ENCODE measurements at places on chromosomes 3 and 15.

DNA sequence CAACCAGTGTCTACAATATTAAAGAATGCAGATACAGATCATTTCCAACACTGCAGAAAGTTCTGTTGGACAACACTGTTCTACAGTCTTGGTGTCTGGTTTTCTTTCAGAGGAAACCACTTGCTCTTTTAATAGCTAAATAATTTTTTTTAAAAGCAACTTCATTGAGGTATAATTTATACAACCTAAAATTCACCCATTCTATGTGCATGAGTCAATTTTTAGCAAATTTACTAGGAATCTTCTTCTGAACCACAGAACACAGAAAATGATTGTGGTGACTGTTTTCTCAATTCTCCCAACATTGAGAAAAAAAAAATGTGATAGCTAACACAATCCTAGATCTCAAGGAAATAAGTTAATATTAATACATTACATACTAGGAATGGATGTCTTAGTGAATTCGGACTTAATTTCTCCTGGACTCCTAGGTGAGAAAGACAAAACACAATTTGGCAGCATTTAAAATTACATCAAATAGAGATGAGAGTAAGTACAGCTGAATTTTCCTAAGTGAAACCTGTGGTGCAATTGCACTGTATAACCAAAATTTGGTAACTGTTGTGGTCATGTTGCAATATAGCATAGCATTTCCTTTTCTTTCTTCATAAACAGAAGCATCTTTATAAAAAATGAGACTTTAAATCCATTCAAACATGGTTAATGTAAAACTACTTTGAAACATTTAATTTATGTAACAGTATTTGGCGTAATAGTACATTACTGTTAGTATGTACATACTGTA is 15.3 kb upstream of the PLCL2 start:
- no peak for DNase-seq

GRCh38 chr3:66405701-66406091 is 95.1 kb downstream of the LRIG1 start:
- DNase-seq, result peak; percentile 76

- no peak for DNase-seq
These were observed 12.3 kb downstream of the DPH3 start for GRCh38 chr3:16252243-16252978.

DNA sequence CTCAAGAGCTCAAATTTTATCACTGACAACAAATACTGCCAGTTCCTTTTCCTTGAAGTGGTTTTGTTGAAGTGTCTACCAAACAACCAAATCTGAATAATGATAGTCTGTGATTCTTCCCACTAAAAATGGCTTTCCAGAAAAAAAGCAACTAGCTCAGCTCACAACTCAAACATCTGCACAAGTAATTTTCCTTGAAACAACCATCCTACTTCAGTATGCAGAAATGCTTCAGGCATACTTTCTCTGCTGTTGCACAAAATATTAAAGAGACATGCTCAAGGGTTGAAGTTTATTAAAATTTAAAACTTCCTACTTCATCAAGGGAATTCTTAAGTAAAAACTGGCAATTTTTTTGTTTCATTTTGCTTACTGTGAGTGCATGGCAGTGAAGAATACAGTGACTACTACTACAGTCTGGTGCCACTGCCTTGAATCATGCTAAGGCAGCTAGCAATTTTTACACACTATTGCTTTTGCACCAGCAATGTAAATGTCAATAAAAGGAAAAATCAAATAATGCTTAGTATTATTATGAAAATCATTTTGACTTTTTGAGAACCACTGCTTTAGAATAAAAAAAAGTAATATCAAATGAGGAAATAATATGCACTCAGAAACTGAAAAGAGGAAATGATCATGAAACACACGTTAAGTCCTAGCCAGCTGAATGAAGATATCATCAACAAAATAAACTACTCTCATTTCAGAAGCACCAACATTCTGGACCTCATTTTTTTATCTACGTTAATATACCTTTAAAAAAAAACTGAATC is 33.6 kb downstream of the VPS13C start:
- no peak for DNase-seq

DNA sequence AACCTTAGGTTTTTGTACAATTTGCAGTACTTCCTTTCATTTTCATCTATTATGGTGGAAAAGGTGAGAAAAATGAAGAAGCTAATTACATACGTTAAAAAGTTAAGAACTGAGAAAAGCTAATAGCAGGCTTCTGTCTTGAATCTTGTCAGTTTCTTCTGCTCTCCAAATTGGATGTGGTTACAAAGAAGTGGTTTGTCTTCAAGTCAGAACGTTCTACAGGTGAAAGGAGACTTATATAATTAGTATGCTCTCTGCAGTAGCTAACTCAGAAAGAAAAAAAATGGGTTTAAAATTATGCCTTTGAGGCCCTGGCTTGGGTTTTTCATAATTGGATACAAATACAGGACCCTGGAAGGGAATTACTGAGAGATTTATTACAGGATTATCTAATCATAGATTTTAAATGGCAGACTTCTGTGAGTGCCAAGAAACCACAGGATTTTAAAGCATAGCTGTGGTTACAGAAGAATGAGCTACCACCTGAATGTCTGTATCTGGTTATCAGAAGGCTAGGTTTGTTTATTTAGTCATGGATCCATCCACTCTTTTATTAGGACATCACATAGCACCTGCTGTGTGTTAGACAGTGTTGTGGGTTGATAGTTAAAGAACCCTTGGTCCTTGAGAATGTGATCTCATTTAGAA is 528.1 kb upstream of the MCTP2 start:
- no peak for DNase-seq

GRCh38 chr3:170809007-170809974 is 60.7 kb downstream of the RPL22L1 start:
- peak; percentile 59 for DNase-seq

- DNase-seq, result no peak
These were observed 20.5 kb upstream of the LYZL4 start for GRCh38 chr3:42430781-42431532.

DNA sequence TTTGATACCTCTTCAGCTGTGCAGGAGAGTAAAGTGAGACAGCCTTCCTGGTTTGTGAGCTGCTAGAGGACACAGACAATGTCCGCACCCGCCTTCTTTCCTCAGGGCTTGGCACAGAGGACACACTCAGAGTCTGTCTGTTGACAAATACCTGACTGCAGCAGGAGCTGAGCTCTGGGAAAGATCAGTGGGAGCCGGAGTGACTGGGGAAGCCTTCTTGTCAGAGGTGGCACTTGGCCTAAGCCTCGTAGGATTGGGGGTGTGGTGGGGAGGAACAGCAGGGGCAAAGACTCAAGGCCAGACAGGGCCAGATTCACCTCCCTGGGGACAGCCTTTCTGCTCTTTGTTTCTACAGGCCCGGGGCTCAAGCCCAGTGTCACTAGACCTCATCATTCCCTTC is 3.3 kb upstream of the IL17RC start:
- DNase-seq, result no peak

- DNase-seq, result no peak
These were observed 221.8 kb upstream of the SUCLG2 start for GRCh38 chr3:67876261-67876660.

GRCh38 chr3:113628788-113629187 is 67.7 kb downstream of the USF3 start:
- DNase-seq, result no peak

GRCh38 chr3:175704366-175705055 is 845.4 kb downstream of the NAALADL2 start:
- DNase-seq, result no peak

- peak; percentile 4 for DNase-seq
These were observed 19.2 kb upstream of the MAP6D1 start for GRCh38 chr3:183844606-183845005.

GRCh38 chr3:64440498-64440897 is 215.2 kb upstream of the PRICKLE2 start:
- peak; percentile 26 for DNase-seq

DNA sequence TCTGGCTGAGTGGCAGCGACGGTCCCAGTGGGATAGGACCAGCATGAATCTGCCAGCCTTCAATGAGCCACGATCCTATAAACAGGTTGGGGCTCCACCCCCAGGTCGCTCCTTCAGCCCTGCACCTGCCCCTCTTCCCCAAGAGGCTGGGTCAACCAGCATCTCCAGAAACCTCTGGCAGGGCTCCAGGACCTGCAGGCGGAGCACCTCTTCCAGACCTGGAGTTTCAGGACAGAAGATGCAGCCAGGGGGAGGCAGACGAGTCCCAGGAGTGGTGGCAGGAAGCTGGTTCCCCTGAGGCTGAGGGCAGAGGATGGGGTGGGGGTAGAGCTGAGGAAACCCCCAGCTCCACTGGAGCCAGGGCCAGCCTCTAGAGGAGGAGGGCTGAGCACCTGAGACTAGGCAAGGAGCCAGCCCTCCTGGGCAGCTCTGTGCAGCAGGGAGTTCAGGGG is at the start of gene PLA2G4D:
Gene PLA2G4D (minus strand): TSS at position 51 of the 452 bp plus-strand sequence. CDS start 103 bp downstream, outside the sequence.
- DNase-seq, result no peak

DNA sequence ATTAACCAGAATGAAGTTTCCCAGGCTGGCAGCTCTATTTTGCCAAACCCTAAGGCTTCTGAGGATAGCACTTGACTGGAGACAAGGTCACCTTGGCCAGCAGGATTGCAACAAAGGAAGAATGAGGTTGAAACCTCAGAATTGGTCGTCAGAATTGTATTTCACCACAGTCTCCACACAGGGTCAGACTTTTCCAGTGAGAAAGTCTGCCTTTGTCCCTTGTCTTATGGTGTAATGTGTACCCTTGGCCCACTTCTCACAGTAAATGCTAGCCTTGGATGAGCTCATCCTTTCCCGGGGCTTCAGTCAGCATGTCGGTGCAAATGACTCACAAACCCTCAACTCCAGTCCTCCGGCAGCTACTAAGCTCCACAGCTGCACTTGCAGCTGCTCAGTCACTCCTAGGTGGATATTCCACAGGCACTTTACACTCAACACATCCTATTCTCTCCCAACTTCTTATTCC is 19.7 kb downstream of the SSR3 start:
- DNase-seq, result peak; percentile 95

DNA sequence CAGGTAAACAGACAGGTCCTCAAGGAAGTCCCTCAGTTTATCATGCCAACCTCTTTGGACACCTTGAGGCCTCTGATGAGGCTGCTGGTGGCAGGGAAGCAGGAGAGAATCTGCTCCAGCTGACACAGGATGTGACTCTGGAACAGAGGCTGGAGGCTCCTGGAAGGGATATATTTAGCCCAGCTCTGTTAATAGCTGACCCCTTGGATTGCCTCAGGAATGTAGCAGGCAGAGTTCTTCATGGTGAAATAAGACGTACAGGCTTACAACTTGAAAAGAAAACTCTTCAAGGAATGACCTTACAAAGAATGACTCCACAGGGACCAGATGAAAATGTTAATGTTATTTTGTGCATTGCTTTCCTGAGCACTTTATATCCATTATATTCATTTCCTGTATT is 90.5 kb downstream of the AQP9 start:
- DNase-seq, result peak; percentile 51

- DNase-seq, result no peak
These were observed 1340.1 kb upstream of the EPHA6 start for GRCh38 chr3:95474338-95474737.

DNA sequence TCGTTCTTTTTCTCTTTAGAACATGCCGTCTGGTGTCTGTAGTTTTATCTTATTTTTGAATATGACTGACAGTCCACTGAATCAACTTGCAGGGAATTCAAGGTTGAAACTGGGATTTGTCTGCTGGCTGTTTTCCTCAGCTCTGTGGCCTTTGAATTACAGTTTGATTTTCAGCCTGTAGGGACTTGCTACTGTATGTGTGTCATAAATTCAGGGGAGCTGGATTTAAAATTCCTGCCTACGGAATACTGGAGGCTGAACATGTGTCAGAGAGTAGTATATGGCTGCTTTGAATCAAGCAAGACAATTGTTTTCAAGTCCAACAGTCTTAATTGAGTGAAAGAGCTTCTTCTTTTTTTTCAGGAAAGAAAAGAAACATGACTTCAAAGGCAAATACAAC is 33.9 kb downstream of the RARB start:
- DNase-seq, result no peak

GRCh38 chr15:38463893-38464292 is 10.0 kb downstream of the FAM98B start:
- DNase-seq, result no peak

DNA sequence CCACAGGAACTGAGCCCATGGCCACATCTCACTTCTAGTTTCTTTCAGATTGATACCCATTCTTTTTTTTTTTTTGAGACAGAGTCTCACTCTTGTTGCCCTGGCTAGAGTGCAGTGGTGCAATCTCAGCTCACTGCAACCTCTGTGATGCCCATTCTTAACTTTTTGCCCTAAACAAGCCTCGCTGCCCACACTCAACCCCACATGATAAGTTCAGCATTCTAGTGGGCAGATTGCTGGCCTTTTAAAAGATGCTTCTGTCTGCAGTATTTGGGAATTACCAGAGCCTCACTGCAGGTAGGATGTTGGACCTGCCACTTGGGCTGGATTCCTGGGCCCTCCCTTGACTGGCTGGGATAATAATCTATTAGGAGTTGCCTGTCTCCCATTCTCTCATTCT is 51.0 kb downstream of the TRANK1 start:
- no peak for DNase-seq

GRCh38 chr15:74857082-74857655 is 14.2 kb upstream of the ULK3 start:
- no peak for DNase-seq

- DNase-seq, result peak; percentile 72
These were observed 4.7 kb upstream of the GOLGA8B start for GRCh38 chr15:34588046-34588674.

- DNase-seq, result no peak
These were observed 22.5 kb downstream of the CNTN3 start for GRCh38 chr3:74591946-74592345.

DNA sequence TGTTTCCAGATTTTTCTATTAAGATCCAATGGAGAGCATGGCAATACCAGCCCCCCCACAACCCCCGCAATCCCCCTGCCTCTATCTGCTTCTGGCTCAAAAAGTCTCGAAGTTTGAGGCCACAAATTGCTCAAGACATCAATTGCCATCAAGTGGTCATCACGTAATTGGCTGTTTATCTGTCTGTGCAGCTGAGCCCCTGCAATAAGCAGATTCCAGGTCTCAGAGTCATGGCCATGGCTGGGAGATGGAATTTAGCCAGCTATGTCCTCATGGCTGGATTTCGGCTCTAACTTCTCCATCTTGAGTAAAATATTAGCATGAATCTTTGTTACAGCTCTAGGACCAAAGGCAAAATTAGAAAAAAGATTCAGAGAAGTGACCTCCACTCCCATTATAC is 22.7 kb downstream of the SSUH2 start:
- peak; percentile 86 for DNase-seq

GRCh38 chr3:187130346-187131066 is 8.8 kb downstream of the RPL39L start:
- no peak for DNase-seq
